ENCODE measurements at places on chromosomes 13 and 19. TPM values are rescaled to one million over a fixed set of nuclear protein-coding genes. Genes with fewer than 3 reads are reported as not detected.
A peak's percentile ranks its signal among the peaks of the same experiment; 100 is the strongest.

DNA sequence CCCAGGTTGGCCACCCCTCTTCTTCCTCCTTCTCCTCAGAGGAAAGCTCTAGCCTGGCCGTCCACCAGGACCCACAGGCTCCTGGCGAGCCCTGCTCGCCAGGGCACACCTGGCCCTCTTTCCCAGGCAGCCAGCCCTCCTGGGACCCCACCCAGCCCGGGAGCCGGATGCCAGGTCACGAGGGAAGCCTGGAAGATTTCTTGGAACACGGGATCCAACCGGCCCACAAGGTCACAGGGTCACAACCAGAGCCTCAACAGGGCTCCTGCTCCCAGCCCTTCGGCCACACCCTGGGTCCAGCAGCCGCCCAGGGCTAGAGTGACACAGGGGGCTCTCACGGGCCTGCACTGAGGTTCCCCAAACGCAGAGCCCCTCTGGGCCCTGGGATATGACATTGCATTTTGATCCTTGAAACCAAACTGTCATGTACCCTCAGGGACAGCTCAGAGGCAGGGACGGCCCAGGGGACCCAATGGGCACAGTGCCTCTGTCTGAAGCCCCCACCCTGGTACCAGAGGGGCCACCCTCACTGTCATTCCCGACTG is 5.5 kb downstream of the MKNK2 start:
- peak; percentile 60 for DNase-seq

DNA sequence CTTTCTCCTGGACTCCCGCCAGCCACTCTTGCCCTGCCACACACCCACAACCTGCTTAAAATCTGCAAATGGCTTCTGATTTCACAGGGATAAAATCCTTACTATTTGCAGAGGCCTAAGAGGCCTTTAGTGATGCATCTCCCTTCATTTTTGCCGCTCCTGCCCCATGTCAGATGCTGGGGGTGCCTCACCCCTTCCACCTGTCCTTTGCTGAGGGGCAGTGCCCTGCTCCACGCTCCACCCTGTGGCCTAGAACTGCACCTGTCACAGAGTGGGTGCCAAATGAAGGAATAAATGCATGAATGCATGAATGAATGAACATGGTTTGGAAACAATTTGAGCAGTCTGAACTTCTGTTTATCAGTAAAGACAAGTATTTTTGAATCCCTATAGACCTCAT is 34.1 kb upstream of the UQCRFS1 start:
- DNase-seq: no peak

DNA sequence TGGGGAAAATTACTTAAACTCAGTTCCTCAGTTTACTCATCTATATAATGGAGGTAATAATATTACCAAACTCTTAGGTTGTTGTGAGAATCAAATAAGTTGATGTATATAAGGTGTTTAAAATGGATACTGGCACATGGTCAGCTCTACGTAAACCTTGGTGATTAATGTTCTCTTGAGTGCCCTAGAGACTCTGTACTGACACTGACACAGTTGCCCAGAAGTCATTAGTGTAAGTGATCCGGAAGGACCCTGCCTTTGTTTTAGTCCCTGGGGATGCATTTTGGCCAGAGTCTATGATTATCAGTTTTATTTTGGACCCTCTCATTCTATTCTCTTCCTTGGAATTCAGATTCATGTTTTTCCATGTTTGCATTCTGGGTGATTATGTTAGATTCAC is 31.9 kb downstream of the CHST8 start:
- no peak for DNase-seq

DNA sequence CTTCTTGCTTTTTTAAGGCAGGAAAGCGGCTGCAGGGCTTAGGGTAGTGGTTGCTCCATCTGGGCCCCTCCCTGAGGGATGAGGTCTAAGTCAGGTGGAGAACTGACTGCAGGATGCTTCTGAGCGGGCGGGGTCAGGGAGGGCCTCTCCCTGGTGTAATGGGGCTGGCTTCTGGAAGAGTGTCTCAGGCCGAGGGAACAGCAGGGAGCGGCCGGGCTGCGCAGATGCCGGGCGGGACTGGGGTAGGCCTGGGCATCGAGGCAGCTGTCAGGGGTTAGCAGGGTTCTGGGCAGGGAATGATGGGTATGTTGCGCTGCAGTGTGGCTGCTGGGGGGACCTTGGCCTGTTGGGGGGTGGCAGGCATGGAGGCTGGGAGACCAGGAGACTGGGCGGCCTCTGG is 2.7 kb downstream of the FAM174C start:
- no peak for DNase-seq

DNA sequence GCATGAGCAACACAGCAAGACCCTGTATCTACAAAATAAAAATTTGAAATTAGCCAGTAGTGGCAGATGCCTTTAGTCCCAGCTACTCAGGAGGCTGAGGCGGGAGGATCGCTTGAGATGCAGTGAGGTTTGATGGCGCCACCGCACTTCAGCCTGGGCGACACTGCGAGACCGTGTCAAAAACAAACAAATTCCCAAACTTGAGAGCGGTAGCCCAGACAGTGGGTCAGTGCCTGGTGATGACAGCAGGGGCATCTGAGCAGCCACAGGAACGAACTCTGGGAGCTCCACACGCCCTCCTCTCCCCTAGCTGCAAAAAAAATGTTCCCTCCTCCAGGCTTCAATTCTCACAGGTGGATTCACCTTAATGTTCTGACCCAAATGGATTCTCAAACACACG is 14.1 kb downstream of the ZNF490 start:
- DNase-seq: no peak

The FKBP8 gene
- 395 TPM for total RNA-seq

The OXGR1 gene
- not detected for total RNA-seq

All from ascending aorta (tissue), 2 donors.